ENCODE measurements at places on chromosomes 5 and 9.

- no peak for DNase-seq
Measured at GRCh38 chr5:111726986-111727385, 30.0 kb downstream of the NREP start.

DNA sequence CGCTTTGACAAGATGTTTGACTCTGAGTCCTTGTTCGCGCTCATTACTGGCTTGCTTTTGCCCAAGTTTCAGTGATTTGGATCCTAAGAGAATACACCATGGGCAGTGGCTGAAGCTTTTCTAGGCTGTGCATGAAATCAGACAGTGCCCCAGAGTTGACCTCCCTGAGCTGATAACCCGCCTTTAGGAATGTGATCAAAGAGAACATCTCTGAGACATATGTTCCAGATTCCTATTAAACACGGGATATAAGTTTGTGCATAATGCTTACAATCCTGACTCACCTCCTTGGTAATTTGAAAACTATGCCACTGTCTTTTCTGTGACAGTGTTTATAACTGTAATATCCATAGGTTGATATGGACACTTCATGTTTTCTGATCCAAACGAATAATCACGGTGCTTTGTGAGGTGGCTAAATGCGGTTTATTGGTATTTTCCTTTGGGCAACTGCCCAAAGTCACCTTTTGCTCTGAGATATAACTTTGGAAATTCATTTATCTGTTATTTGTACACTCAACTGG, 732.9 kb downstream of the MTRR start:
- no peak for DNase-seq

DNA sequence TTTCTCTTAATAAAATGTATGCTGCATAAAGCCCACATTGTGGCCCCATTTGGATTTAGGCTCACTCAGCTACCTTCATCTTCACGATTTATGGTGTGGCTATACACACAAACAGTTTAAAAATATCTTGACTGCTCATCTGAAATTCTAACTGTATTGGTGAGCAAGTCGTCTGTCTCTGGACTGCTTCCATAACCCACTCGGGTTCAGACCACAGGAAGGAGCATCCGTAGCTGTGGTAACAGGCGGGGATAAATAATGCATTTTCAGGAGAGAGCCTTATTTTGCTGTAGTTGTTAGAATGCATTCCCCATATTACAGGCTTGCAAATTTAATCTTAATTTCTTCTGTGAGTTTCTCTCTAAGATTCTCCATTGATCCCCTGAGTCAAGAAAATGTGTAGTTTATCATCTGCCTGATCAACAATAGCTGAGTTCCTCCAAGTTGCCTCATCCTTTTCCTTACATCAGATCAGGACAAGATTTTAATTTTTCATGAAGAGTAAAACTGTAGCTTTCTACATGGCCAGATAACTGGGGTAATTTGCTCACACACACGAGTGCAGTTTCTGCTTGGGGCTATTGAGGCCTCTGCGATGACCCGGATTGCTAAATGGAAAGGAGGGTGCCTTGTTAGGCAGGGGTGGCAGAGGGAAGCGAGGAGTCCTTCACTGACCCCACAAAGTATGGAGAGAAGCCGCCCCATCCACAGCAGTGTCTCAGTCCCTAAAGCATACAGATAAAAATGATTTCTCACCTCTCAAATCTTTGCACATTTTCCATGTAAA, 133.9 kb downstream of the FSTL4 start:
- no peak for DNase-seq

DNA sequence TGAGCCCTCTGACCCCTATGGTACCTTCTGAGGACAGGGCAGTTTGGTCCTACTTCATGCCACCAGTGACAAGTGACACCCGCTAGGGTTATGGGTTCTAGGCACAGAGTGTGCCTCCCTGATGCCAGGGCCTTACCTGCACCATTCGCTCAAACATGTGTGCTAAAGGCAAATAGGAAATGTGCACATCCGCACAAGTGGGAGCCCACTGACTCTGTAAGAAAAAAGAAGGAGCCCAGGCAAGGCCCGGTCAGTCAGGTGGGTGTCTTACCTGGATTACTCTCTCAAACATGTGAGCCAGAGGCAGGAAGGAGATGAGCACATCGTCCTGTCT, 29.1 kb upstream of the MEIKIN start:
- DNase-seq = no peak

DNA sequence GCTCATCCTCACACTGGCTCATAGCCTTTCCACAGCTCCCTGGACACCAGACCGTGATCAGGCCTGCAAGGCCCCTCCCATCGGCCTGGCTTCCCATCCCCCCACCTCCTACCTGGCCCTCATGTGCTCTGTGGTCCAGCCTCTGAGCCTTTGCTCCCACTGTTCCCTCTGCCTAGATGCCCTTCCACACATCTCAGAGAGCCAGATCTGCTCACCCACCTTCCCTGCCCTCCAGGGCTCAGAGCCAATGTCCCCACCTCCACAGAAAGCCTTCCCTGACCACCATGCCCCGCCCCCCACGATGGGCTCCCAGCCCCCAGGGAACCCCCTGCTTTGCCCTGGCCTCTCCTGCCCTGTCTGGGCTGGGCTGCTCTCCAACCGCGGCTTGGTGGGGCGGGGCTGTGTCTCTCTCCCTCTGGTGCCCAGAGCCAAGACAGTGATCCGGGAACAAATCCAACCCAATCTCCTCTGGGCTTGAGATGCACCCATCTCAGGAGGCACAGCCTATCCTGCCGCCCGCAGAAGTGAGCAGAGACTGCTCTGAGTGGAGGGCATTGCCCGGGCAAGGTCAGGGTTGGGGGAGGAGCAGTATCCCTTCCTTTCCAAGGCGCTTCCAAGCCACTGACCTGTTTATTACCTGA, 1.6 kb downstream of the NINJ1 start:
- no peak for DNase-seq

DNA sequence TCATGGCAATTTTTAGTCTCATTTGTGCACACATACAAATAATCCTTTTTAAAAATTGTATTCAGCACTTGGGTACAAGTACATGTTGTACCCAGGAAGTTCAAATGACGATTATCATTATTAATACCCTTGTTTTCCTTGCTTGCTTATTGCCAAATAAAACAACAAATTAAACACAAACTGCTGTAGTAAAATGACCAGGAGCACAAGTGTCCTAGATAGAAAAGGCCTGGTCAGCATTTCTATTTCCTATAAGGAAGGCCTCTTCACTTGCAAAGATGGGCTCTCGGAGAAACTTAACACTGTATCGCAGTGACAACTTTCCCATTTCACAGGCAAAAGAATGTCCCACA, 34.7 kb upstream of the PLPP1 start:
- no peak for DNase-seq

Data from activated T-cell treated with anti-CD3 and anti-CD28 coated beads, Interleukin-2, amount 50 U/mL, for 4 hours (primary cell).